ENCODE measurements at places on chromosomes 16 and 17.

DNA sequence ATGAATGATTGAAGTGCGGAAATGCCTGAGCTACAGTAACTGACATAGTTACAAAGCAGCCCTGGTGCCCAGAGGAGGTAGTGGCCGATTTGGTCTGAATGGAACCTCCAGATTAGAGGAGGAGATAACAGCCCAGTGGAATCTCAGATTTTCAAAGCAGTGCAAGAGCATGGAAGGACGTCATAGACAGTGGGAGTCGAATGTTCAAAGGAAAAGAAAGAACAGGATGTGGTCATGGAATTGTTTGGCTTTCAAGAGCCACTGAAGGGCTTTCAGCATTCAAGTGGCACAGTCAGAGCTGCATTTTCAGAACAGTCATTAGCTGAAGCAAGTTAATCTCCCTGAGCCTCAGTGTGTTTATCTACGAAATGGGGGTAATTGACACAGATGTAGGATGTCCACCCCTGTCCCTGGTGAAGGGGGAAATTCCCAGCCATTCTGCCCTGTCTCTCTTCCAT, 104.6 kb upstream of the CACNG3 start:
- DNase-seq, result no peak

DNA sequence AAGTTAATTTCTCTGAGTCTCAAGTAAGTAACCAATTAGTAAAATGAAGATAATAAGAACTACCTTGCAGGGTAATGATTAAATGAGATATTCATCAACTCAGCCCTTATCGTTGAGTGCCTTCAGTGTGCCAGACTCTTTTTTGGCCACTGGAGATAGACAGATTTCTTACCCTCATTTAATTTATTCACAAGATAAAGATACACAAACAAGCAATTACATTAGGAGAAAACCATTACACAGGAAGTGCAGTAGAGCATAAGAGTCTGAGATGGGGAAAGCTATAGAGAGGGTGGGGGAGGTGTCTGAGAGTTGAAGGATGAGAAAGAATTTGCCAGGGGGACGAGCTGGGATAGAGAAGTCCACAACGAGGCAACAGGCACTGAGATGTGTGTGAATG, 72.5 kb upstream of the BCAR1 start:
- DNase-seq, result no peak

DNA sequence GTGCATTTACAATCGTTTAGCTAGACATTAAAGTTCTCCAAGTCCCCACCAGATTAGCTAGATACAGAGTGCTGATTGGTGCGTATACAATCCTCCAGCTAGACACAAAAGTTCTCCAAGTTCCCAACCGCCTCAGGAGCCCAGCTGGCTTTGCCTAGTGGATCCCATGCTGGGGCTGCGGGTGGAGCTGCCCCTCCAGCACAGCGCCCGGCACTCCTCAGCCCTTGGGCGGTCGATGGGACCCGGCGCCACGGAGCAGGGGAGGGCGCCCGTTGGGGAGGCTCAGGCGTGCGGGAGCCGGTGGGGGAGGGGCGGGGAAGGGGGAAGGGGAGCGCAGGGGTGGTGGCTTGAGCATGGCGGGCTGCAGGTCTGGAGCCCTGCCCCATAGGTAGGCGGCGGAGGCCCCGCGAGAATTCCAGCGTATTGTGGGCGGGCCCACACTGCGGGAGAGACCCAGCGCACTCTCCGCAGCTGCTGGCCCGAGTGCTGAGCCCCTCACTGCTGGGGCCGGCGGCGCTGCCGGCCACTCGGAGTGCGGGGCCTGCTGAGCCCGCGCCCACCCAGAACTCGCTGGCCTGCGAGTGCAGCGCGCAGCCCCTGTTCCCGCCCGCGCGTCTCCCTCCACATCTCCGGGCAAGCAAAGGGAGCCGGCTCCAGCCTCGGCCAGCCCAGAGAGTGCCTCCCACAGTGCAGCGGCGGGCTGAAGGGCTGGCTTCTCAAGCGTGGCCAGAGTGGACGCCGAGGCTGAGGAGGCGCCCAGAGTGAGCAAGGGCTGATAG, 907.5 kb downstream of the CDH8 start:
- DNase-seq, result no peak

- DNase-seq, result no peak
These were observed 334.8 kb downstream of the CBLN1 start for GRCh38 chr16:48946686-48947370.

- peak; percentile 25 for DNase-seq
These were observed 881 bp downstream of the MLLT6 start for GRCh38 chr17:38705803-38706504.

- DNase-seq, result no peak
These were observed 7.2 kb upstream of the HSD11B2 start for GRCh38 chr16:67423611-67424260.

GRCh38 chr17:69388822-69389442, 25.6 kb upstream of the MAP2K6 start:
- DNase-seq, result no peak

GRCh38 chr17:73759734-73760438, 115.6 kb upstream of the SDK2 start:
- DNase-seq, result no peak

- DNase-seq, result no peak
These were observed 367.4 kb upstream of the TNRC6C start for GRCh38 chr17:77590951-77591735.

GRCh38 chr17:58271216-58271931, 9.4 kb downstream of the MPO start:
- DNase-seq, result no peak

GRCh38 chr16:28309811-28310311, 17.5 kb downstream of the SBK1 start:
- no peak for DNase-seq

GRCh38 chr16:25764466-25764865, 72.7 kb downstream of the HS3ST4 start:
- no peak for DNase-seq

GRCh38 chr17:65600518-65600917, 39.1 kb upstream of the AXIN2 start:
- DNase-seq, result no peak

GRCh38 chr17:67675481-67675880, 42.3 kb upstream of the NOL11 start:
- no peak for DNase-seq

DNA sequence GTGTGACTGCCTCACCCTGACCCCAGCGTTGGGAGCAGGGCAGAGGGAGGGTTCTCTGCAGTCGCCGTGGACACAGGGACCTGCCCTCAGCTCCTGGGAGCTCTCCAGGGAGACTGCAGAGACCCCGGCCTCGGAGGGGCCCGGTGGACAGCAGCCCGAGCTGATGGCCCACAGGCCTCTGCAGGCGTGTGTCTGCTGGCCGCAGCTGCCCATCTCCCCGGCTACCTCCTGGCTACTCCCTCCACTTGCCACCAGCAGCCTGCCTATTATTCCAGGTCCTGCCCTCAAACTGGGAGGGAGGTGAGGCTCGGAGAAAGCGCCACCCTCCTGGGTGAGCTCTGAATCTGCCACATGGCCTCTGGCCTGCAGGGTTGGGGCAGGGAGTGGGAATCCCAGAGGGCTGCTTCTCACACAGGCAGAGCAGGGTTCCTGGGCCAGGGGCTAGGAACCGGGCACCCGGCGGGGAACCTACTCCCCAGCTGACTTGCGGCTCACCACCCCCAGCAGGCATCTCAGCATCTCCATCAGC, 7.2 kb downstream of the SLC16A5 start:
- no peak for DNase-seq

GRCh38 chr17:10144456-10144855, 54.0 kb downstream of the GAS7 start:
- no peak for DNase-seq

- peak; percentile 35 for DNase-seq
These were observed 11.0 kb downstream of the KRT32 start for GRCh38 chr17:41456204-41456603.

DNA sequence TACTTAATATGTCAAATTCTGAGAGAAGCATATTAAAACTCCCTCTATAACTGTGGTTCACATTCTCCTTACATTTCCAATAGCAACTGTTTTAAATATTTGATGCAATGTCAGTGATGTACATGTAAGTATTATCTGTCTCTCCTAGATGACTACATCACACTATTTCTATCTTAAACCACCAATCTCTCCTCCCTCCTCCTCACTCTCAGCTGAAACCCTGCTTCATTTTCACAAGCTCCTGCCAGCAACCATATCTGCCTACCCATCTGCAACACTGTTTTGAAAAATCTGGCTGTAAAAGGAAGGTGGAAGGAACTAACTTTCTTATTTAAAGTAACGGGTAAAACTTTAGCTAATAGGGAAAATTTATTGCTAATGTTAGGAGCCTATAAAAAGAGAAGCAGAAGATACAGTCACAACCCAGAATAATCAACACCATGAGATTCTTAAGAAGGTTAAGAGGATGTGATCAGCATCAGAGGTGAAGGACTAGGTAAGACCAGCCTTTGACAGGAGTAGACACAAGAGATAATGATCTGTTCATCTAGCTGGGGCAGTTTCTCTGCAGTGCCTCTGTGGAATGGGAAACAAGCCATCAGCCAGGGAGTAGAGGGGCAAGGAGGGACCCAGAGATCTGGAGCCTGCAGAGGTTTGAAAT, 31.0 kb downstream of the MYH10 start:
- DNase-seq, result no peak

DNA sequence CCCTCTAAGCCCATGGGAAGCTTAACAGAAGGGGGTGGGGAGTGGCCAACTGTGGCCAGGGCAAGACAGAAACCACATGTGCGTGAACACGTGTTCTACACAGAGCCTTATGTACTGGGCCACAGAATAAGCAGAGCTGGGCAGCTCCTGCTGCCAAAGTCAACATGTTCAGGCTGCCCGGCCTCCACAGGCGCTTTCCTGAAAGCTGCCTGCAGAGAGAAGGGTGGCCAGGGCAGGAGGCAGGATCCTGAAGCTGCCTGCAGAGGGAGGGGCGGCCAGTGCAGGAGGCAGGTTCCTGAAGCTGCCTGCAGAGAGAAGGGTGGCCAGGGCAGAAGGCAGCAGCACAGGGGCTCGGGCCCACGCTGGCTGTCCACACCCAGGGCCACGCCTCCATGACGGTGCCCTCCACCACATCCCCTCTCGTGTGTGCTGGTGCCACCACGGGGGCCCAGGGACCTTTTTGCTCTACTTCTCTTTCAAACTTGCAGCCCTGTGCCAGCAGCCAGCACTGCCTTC, 79.5 kb downstream of the ANKRD11 start:
- DNase-seq, result peak; percentile 87

GRCh38 chr16:22712471-22712870, 101.5 kb upstream of the HS3ST2 start:
- no peak for DNase-seq

Measured in AG10803 (cell line).